ENCODE measurements at places on chromosomes 1 and 21.

- no peak for DNase-seq
Measured at GRCh38 chr1:78855258-78855657, 151.3 kb downstream of the ADGRL4 start.

- DNase-seq: no peak
Measured at GRCh38 chr1:30975217-30975616, 66.7 kb upstream of the SDC3 start.

DNA sequence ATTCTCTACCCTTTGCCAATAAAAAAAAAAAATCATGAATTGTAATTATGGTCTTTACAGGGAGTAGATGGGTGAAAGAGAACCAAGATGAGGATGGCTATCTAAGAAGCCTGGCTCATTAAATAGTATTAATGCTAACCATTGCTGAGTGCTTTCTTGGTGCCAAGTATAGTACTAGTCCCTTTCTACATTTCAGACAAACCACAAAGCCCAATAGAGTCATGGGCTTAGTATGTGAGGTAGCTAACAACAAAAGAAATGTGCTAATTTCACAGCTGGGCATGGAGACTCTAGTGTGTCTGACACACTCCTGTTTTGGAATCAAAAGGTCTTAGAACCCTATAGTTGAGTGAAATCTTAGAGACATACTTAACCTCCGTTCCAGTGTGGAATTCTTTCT, 84.5 kb upstream of the ESRRG start:
- DNase-seq: no peak

GRCh38 chr1:3598051-3598491, 13.2 kb downstream of the MEGF6 start:
- DNase-seq: peak; percentile 86

DNA sequence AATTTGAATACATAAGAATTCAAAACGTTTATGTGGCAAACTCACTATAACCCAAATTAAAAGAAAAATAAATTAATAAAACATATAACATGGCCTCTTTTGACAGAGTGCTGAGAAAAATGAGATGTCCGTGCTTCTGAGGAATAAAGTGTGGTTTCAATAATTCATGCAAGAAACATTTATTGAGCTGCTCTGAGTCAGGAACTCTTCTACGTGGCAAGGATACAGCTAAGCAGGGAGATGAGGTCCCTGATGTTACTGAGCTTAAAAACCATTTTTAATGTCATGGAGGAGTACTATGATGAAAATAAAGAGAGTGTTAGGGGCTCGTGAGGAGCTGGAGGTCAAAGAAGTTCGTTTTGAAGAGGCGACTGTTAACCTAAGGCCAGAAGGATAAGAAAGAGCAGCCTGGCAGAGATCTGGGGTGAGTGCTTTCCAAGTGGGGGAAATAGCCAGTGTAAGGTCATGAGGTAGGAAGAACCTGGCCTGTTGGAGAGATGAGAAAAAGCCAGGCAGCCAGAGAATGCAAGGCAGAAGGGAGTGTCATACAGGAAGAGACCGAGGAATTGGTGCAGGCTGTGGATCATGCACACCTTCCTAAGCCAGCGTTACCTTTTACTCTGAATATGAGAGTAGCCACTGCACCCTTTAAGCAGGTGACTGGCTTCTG, 182.2 kb upstream of the DUSP10 start:
- no peak for DNase-seq

DNA sequence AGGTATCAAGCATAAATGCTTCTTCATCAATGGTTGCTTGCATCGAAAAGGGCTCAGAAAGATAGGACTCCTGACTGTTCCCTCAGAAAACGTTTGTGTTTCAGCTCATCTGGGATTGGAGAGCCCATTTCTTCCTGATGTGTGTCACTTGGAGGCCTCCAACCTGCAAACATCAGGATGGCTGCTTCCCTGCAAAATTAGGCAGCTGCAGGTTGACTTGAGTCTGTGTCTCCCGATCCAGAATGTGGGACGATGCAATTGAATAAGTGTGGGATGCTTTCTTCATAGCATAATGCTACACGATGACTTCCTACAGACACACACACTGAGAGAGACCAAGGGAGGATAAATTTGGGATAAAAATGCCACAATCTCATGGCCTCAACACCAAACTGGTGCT, 42.2 kb downstream of the OLIG1 start:
- DNase-seq: no peak

DNA sequence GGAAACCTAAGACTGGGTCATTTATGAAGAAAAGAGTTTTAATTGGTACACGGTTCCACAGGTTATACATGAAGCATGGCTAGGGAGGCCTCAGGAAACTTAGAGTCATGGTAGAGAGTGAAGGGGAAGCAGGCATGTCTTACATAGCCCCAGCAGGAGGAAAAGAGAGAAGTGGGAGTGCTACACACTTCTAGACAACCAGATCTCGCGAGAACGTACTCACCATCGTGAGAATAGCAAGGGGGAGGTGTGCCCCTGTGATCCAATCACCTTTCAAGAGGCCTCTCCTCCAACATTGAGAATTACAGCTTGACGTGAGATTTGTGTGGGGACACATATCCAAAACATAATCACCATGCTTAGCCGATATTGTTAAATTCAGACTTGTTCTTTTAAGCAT, 62.8 kb downstream of the DYRK1A start:
- no peak for DNase-seq

GRCh38 chr21:33007747-33008146, 18.0 kb upstream of the OLIG2 start:
- DNase-seq: no peak

DNA sequence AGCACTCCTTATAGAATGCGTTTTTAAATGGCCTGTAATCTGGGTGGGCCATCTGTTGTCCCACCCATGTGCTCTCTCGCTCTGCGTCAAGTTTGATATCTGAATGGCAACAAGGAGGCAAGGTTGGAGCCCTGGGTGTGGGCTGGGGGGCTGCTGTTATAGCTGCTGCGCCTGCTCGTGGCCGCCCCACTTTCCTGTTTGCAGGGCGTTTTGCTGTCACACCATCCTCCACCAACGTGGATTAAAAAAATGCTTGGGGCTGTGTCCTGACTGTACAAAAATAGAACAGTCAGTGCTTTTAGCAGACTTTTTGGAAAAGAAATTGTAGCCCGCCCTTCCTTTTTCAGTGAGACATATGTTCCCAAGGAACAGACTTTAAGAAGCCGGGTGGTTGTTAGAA, 25.4 kb downstream of the UMODL1 start:
- peak; percentile 35 for DNase-seq

GRCh38 chr1:9719978-9720722, 68.6 kb downstream of the PIK3CD start:
- DNase-seq: peak; percentile 71

DNA sequence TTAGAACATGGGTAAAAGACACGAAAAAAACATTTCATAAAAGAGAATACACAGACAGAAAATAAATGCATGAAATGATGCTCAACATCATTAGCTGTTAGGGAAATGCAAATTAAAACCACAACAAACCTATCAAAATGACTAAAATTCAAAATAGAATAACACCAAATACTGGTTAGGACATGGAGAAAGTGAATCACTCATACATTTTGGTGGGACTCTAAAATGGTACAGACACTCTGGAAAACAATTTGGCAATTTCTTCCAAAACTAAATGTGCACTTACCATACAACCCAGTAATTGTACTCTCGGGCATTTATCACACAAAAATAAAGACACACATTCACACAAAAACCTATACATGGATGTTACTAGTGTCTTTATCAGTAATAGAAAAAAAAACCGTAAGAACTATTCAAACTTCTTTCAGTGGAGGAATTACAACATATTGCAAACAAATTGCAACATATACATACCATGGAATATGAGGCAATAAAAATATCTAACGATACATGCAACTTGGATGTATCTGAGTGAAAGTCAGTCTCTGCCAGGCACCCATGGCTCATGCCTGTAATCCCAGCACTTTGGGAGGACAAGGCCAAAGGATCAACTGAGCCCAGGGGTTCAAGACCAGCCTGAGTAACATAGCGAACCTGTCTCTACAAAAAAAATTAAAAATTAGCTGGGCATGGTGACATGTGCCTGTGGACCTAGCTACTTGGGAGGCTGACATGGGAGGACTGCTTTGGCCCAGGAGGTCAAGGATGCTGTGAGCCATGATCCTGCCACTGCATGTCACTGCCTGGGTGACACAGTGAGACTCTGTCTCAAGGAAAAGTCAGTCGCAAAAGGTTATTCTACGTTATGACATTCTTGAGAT, 19.6 kb downstream of the HSF2BP start:
- peak; percentile 76 for DNase-seq

DNA sequence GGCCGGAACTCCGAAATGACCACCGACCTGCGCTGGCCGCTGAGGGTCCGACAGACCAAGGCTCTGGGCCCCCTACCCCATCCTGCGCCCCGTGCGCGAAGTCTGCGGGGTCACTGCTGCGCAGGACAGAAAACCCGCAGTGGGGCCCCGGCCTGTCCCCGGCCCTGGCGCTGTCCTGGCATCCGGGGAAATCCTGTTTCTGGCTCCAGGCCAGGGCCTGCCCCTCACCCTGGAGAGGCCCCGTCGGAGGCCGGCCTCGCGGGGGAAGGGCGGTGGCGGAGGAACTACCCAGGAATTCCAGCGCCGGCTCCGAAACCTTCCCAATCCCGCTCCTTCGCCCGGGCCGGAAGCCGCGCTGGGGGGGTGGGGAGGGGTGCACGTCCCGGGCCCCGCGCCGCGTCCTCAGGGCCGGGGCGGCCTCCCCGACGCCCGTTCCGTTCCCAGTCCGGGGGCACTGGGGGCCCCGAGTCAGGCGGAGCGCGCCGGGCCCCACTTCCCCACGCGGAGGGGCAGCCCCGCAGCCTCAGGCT, 77.0 kb downstream of the MORN1 start:
- peak; percentile 74 for DNase-seq

All from left lung (tissue), 14 donors.